ENCODE measurements at places on chromosomes 6 and 20.

DNA sequence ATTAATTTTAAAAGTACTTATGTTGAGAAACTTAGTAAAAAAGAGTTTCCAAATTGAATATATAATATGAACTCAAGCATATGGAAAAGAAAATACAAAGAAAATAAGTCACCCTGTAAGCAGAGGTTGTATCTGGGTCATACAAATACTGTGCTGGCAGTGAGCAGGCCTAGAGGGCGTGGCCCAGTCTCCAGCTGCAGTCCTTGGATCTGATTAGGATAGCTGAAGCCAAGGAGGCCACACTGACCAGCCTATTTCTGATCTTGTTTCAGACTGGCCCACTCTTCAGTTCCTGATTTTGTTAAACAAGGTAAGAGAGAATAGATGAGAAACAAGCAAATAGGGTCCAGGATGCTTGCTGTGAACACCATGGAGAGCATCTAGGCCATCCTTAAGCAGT lies 228.8 kb downstream of the EPM2A start:
- DNase-seq = no peak

GRCh38 chr6:34332251-34333198 lies 59.9 kb downstream of the NUDT3 start:
- DNase-seq = no peak

- DNase-seq = no peak
These were observed 68.9 kb downstream of the NCR2 start for GRCh38 chr6:41404182-41404845.

DNA sequence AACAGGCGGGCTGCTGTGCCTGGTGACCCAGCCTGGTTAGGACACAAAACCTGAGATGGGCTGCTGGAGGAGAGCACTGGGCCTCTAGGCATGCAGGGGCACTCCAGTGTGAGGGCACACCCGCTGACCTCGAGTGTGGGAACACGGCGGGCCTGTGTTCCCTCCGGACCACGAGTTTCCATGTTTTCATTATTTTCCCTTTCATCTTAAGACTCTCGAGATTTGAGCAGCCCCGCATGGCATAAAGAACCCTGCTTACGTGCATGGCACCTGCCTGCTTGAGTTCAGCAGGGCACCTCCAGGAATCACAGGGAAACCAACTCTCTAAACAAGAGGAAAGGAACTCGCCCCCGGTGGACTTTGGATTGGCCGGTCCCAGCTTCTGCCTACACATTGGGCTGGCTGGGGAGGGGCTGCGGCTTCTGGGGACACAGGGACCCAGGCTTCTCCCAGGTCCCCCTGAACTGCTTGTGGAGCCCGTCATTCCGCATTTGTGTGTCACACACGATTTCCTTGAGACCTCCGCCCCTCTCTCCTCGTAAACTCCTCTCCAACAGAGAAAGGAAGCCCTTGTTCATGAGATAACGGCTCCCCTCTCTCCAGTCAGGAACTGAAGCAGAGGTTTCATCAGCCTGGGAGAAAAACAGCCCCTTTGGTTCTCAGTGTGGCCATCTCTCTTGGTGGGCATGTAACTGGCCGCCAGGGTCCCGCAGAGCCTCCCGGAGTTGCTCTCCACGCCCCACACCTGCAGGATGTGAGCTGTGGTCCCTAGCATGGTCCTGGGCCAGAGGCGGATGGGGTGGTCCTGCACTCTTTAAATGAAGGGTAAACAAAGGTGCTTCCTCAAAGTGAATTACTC lies 181.8 kb downstream of the TTLL2 start:
- DNase-seq = no peak

DNA sequence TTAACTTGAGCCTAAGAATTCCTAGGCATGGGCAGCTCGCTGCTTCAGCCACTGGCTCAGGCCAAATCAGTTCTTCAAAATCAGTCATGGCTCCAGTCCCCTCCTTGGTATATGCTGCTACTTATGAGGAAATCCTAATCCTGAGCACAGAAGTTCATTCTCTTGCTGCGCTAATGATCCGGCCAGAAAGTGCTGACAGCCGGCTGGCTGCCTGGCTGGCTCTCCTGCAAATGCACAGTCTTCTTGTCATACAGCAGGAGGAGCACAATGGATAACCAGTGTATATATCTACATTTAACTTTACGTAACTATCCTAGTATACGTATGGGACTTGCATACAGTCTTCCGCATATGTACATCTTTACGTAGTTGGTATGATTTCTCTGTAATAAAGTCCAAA lies 500.8 kb downstream of the PRKN start:
- DNase-seq = no peak

DNA sequence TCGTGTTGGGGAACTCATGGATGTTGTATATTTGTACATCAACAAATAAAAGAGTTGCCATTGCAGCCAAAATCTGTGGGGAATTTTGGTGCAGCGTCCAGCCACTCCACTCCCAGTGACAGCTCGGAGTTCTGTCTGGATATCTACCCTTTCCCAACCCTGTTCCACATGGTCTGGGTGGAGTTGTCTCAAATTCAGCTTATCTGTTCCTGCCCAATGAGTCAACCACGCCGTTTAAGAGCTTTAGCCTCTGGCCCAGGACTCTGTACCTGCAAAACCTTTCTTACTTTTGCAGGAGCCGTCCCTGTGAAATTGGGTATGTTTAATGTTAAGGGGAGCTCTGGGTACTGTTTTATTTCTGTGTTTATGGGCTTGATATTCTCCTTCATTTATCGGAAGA lies 33.9 kb upstream of the OVOL2 start:
- DNase-seq = no peak

DNA sequence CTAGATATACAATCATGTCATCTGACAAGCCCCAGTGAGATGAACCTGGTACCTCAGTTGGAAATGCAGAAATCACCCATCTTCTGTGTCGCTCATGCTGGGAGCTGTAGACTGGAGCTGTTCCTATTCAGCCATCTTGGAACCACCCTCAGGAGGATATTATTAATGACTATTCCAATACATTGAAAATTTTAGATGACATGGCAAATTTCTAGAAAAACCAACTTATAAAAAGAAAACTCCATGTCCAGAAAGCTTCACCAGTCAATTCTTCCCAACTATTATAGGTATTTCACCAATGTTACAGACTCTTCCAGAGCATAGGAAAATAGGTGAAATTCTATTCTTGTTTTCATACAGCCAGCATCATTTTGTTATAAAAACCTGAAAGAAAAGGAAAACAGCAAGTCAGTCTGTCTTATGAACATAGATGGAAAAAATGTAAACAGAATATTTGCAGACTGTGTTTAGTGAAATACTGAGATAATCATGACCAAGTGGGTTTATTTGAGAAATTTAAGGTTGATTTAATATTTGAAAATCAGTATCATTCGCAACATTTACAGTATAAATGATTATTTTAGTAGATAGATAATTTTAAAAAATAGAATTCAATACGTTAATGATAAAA lies 43.3 kb downstream of the ATRN start:
- no peak for DNase-seq

GRCh38 chr6:163543321-163543720 lies 128.8 kb downstream of the QKI start:
- DNase-seq = no peak

DNA sequence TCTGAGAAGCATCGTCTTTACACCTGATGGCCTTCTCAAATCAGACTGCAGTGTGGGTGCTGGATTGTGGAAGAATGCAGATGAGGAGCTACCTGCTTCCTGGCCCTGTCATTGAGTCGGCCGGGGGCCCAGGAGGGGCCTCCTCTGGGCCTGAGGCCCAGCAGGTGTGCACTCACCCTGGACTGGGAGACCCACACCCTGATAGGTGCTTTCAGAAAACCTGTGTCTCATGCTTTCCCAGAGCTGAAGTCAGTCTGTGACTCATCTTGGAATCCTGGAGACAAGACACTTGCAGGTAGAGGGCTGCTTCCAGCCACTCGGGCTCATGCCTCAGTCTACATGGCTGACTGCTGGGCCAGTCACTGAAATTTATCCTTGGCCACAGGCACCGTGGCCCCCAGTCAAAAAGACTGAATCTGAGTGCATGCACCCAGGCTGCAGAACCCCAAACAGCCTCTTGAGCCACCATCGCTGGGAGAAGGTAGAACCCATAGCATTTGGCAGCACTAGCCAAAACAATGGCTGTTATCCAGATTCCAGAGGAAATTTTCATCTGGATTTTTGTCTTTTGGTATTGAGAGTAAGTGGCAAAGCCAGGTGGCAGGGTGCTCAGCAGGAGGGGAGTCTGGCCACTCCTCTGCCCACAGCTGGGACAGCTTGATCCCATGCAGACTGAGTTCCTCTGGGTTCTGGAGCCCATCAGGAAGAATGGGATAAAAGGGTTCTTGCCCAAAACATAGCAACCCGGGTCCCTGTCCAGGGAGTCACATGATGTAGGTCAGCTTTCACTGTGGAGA lies 182.0 kb upstream of the CST7 start:
- DNase-seq = peak; percentile 12

DNA sequence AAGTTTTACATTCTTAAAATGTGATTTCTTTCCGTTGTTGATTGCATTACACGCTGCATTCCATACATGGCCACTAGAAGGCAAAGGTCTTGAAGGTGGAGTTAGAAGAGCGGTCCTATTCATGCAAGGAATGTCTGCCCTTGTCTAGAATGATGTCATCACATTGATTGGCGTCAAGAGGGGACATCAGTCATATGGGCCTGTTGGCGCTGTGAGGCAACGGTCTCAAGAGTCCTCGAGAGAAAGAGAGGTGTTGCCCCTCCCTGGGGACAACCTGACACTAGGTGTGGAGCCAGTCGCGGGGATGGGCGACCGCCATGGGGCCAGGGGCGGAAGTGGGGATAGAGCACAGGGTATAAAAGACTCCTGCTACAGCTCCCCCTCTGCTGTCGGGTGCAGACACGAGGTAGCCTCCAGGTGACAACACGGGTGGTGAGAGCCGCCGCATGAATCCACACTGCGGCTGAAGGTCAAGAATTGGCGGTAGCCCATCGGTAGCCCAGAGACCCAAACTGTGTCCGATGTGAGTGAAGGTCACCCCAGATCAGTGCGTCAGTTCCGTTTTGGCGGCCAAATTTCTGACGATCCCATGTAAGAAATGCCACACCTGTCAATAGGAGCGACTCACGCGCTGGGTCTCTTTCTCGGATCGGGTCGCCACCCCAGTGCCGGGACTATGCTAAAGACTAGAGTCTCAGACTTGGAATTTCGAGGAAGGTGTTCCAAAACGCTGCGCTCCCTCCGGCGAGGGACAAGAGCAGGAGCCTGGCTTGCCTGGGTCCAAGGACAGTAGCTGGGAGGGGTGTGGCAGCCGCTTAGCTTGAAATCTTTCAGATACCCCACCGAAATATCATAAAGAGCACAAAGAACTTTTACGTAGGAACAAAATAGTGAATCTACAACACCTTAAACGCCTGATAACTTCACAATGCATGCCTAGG lies 93.2 kb upstream of the ZNF184 start:
- DNase-seq = peak; percentile 65

DNA sequence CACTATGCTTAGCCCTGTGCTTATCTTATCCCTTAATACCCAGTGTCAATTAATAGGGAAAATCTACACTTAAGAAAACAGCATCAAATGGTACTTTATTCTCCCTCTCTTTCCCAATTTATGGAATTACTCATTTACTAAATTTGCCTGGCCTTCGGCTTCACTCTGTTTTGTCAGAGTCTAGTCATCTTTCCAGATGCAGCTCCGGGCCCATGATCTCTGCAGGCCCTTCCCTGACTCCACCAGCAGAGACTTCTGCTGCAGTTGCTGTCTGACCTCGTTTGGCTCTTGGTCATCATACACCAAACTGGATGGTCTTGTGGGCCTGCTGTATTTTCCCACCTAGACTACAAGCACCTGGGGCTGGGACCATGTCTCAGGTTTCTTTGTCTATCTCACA lies 27.4 kb downstream of the MRS2 start:
- no peak for DNase-seq

All from H9 (cell line).